ENCODE measurements at places on chromosomes 7 and 10. TPM values are rescaled to one million over a fixed set of nuclear protein-coding genes. Genes with fewer than 3 reads are reported as not detected.

GRCh38 chr10:124646483-124647352 lies 97.5 kb downstream of the FAM53B start:
- peak; percentile 87 for DNase-seq

DNA sequence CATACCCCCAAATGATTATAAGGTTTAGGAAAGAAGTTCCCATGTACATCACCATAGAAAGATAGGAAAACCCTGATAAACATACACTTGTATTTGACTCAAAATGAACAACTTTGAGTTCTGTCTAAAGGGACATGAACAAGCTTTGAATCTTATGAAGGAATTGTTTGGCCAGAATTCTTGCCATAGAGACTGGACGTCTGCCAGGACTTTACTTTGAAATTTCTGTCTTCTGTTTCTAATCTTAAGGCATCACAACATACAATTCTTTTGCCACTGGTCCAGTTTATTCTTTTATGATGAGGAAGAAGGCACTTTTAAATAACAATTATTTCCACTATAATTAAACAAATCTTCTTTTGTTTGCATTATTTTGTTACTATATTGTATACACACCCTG lies 26.2 kb upstream of the CYP26C1 start:
- DNase-seq: peak; percentile 23

- no peak for DNase-seq
Observed at GRCh38 chr7:36396150-36396549, 6.5 kb downstream of the ANLN start.

DNA sequence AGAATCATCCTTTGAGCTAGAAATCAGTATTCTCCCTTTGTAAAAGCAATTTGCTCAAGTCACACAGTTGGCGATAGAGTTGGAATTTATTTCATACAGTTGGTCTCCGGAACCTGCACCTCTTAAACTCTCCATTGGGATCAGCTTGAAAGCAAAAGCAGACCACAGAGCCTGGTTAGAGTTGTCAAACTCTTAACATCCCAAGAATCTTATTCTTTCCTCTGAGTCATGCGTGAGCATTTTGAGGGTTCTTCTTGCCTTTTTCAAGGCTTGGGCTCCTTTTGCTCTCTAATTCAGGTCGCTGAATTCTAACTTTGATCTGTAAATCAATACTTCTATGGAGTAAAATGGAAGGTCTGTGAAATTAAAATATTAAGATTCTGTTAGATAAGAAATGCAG lies 19.6 kb upstream of the SCIN start:
- no peak for DNase-seq

- DNase-seq: no peak
Observed at GRCh38 chr7:123498031-123498430, 36.4 kb downstream of the IQUB start.

GRCh38 chr10:112675560-112676083 lies 228.6 kb downstream of the VTI1A start:
- no peak for DNase-seq

DNA sequence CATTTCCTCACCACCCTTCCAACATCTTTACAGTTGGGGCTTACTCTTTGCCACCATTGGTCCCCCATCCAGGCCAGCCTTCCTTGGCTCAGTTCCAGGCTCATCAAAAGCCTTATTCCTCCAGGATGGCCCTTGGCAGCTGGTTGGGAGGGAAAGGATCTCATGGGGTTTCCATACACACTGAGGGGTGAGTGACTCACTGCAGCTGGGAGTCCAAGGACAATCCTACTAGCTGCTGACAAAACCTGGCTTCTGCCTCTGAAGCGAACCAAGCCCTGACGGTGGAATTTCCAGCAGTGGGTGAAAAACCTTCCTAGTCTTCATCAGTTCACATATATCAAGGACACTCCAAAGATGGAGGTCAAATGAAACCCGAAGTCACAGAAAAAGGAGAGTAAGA lies 22.9 kb downstream of the CRHR2 start:
- DNase-seq: no peak

DNA sequence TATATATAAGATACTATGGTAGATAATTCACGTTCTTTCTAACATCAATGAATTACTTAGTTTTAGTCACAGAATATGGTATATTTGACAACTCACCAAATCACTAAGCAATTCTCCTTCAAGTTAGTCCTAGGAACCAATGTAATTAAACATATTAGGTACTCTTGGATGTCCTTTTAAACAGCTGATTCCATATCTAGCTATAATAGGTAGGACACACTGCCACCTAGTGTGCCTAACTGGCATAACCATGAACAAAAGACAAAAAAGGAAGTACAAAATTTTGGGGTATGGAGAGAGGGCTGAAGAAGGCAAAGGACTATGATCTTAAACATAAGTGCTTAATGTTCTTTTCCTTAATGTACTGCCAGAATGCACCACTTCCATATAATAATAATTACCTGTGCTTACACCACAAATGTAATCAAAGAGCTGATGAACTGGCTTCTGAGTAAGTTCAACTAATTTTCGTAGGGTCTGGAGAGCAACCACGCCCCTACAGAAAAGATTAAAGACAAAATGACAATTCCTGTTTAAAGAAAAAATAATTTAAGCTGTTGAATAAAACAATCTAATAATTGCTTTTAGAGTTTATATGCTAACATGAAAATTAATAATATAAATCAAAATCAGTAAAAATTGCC lies 28.7 kb downstream of the PNPLA8 start:
- DNase-seq: peak; percentile 51

DNA sequence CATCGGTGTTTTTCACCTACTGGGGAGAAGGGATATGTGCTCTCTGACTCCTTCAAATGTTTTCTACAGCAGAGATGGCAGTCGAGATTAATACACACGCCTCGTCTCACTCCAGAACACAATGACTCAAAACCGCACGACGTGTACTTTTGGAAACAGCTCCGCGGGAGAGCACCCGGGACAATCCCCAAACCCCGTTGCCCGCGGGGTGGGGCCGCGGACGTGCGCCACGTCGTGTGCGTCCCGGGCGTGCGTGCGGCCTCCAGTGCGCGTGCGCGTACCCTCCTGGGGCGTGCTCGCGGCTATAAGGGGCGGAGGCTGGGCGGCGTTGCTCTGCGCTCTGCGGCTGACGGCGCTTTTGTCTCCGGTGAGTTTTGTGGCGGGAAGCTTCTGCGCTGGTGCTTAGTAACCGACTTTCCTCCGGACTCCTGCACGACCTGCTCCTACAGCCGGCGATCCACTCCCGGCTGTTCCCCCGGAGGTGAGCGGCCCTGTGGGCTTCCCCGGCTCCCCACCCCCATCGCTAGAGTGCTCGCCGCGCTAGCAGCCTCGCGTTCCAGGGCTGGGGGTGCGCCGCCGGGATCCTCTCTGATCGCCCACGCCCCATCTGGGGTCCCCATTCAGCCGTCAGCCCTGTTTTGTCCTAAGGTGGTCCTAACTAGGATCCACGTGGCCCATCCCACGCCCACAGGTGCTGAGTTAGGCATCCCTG lies at the start of gene HILPDA:
Gene HILPDA (plus strand): TSS at position 336 of the 712 bp plus-strand sequence. CDS start 1,391 bp downstream, outside the sequence.
- DNase-seq: peak; percentile 95

- no peak for DNase-seq
Observed at GRCh38 chr10:114389426-114389825, 14.9 kb downstream of the AFAP1L2 start.

DNA sequence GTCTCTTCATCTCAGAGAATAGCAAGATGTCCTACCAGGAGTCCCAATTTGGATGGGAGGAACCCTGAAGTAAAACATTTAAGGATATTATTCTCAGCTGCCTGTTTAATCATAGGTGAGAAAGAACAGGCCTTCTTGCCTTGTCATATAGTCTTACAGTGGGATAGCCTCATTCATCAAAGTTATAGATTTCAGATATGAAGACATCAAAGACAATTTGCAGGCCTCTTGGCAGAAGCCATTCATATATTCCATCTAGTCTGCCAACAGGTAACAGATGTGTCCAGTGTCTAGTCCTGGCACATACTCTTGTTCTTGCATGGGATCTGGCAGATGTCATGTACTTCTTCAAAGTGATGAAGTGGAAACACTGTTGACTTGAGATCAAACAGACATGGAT lies 601.3 kb upstream of the GHITM start:
- peak; percentile 41 for DNase-seq

DNA sequence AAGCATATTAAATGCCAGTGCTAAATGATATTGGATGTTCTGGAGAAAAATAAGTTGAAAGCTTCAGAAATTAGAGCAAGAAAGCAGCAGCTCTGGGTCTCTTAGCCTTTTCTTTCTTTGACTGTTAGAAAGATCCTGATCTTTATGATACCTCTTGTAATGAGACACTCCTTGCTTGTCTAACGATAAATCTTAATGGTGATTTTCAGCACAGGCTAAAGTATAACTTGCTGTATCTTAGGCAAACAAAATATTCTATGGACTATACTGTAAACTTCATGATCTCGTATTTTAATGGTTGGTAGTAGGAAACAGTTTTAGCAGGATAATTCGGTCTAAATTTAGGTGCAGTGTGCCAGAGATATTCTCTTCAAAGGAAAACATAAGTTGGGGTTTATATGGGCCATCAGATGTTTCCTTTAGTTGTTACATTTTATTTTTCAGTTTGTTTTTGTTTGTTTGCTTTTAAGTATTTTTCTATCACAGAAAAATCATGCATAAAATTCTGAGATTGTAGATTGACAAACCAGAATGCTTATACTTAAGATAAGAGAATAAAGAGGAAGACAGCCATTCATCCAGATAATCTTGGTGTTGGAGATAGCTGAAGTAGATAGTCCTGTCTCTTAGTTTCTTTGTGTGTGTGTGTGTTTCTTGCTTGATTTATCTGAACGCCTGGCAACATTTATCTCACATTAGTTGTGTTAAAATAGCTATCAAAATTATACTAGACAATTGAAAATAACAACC lies 4.7 kb downstream of the CASD1 start:
- peak; percentile 36 for DNase-seq

DNA sequence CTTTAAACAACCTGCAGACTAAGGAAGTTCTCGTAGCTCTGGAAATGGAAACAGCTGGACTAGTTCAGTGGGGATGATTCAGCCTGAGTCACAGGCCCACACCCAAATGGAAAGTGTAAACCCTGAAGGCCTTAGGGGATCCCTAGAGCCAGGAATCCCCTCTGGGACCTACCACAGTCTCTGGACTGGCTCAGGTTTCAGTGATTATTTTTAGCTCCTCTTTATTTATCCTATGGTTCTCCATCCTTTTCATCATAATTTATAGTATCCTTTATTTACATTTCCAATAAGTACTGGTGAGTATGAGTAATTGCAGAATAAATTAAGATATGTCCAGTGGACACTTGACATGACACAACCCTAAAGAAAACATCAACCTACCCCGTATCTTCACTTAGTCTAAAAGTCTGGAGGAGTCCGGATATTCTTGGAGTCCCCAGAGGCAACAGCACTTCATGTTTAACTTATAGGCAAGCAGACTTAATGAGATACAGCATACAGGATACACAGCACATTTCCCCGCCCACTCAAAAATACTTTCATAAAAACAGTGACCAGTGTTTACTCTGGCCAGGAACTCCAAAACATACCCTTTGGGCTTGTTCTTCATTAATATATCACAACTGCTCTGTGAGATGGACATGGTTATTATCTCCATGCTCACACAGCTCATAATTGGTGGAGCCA lies 28.4 kb upstream of the SEMA3E start:
- DNase-seq: peak; percentile 72

DNA sequence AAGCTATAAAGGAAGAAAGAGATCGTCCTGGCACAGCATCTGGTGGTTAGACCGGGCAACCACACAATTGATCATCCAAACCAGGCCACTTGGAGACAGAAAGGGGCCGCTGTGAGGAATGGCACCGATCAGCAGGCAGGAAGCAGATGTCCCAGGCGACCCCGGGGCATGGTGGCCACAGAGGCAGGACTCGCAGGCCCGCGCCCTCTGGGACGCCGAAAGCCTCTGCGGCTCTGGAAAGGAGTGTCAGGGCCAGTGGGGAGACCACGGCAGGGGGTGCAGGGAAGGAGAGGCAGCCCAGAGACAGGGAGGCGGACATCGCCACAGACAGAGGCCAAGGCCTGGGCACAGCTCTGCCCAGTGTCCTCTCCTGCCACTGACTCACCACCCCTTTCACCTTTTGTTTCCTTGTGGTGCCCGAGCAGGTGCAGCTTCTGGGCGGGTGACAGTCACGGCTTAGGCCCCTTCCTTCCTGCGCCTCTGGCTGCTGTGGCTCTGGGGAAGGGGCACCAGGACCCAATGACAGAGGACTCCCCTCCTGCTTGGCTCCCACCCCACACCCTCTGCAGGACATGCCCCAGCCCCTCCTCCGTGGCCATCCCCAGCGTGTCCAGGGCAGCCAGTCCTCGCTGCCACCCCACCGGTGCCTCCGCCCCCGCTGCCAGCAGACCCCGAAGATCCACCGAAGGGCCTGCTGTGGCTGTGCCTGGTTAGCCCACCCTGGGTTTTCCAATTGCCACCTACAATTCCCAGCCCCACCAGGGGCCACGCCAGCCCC lies 10.9 kb downstream of the STK32C start:
- no peak for DNase-seq

GRCh38 chr7:7653593-7654187 lies 13.1 kb downstream of the UMAD1 start:
- DNase-seq: no peak

- DNase-seq: no peak
Observed at GRCh38 chr10:131776496-131776895, 124.3 kb upstream of the PPP2R2D start.

HOXA5 gene
- 2.9 TPM for total RNA-seq

VWC2 gene
- total RNA-seq: 2.9 TPM

C10orf62 gene
- total RNA-seq: 0.96 TPM

LEP gene
- total RNA-seq: 2.2 TPM

ABCB1 gene
- 8.7 TPM for total RNA-seq

Measured in umbilical cord (tissue), 2 donors.